Activated CD8-positive, alpha-beta T cell treated with anti-CD3 and anti-CD28 coated beads for 36 hours (primary cell): ENCODE measurements at places on chromosomes 6 and 20. TPM values are rescaled to one million over a fixed set of nuclear protein-coding genes. Genes with fewer than 3 reads are reported as not detected.

- DNase-seq, result peak; percentile 38
These were observed 128.1 kb downstream of the CEBPB start for GRCh38 chr20:50318710-50319109.

DNA sequence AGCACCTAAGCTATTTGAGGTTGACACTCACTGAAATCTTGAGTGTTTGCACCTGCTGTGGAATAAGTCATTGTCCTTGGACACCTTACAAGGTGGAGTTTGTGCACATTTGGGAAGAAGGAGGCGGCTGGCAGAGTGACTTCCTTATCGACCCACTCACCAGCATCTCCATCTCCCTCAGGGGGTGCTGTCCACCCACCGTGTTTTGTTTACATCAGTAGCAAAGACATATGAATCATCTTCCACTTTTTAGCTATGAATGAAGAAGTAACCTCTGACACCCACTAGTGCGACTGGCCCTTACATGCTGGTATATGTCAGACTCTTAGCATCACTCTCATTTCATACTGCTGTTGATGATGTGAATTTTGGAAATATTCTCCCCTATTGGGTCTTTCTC is 119.5 kb upstream of the SGK1 start:
- DNase-seq, result peak; percentile 74

DNA sequence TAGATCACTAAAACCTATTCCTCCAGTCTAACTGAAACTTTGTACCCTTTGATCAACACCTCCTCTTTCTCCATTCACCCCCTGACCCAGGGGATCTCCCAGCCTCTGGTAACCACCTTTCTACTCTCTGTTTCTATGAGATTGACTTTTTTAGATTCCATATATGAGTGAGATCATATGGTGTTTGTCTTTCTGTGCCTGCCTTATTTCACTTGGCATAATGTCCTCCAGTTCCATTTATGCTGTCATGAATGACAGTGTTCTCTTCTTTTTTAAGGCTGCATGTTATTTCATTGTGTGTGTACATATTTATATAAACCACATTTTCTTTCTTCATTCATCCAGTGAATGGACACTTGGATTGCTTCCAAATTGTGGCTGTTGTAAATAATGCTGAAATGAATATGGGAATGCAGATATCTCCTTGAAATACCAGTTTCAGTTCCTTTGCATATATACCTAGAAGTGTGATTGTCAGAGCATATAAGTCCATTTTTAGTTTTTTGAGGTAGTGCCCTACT is 57.7 kb downstream of the DHX35 start:
- peak; percentile 79 for DNase-seq

SNX21 gene
- 1.7 TPM for total RNA-seq

GRCh38 chr20:52204136-52204535 is 12.6 kb upstream of the ZFP64 start:
- no peak for DNase-seq

DNA sequence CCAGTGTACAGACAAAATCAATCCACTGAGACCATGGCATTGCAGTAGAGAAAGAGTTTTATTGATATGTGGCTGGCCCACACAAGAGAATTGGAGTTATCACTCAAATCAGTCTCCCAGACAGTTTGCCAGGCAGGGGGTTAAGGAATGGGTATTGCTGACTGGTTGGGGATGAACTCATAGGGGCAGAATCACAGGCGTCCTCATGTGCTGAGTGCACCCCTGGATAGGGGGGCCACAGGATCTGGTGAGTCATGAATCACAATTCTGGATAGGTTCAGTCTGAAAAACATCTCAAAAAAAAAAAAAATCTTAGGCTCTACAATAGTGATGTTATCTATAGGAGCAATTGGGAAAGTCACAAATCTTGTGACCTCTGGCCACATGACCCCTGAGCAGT is 29.5 kb upstream of the ILRUN start:
- DNase-seq, result no peak

GRCh38 chr20:36180323-36180722 is 25.8 kb downstream of the EPB41L1 start:
- no peak for DNase-seq

GRCh38 chr20:21432911-21433310 is 35.6 kb upstream of the NKX2-4 start:
- no peak for DNase-seq
